ENCODE measurements at places on chromosomes 2 and 18.

- no peak for DNase-seq
Measured at GRCh38 chr2:50143822-50144575, 887.9 kb downstream of the NRXN1 start.

DNA sequence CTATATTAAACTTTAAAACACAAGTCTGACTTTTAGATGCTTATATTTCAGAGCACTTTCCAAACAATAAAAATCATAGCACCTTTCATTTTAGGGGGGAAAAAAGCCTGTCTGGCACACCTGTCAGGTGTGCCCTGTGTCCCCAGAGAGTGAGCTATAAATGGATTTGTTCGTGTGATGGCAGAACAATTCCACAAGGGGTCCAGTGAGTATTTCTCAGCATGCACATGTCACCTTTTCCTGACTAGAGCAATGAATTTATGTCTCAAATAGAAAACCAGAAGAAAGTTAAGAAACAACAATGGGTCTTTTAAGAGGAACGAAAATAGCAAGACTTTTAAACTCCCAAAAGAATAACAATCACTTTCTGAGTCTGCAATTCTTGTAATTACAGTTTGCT, 55.9 kb downstream of the ACVR1C start:
- no peak for DNase-seq

GRCh38 chr2:157257312-157258252, at the start of gene GALNT5:
Gene GALNT5 (plus strand): TSS chr2:157257705. CDS start chr2:157258083, 378 bp downstream.
- DNase-seq, result no peak

- no peak for DNase-seq
Measured at GRCh38 chr2:53018825-53019425, 748.7 kb upstream of the CHAC2 start.

DNA sequence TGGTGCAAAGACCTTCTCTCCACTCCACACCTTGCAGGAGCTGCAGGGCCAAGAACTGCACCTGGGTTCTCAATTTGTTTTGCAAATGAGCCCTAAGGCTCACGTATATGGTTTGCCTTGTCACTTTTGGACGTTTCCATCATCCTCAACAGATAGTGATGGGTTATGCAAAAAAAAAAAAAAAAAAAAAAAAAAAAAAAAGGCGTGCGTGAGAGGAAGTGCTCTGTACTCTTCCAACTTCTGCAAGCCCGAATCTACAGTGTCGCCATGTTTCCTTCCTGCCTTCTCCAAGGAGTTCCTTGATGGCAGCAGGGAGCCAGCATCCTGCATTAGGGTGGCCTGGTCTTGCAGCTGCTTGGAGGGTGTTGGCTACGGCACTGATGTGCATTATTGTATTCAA, 4.0 kb upstream of the INHBB start:
- DNase-seq, result no peak

- DNase-seq, result no peak
Measured at GRCh38 chr18:70384181-70384790, 95.4 kb downstream of the SOCS6 start.

DNA sequence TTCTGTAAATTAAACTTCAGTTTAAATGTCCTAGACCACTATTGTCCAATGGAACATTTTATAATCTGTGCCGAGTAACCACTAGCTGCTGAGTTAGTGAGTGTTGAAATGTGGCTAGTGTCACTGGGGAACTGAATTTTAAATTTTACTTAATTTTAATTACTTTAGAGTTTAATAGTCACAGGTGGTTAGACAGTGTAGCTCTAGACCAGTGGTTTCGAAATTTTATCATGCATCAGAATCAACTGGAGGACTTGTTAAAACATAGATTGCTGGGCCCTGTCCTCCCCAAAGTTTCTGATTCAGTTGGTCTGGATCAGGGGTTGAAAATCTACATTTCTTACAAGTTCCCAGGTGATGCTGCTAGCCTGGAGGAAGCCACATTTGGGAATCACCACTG, 110.4 kb downstream of the FMNL2 start:
- DNase-seq, result no peak

DNA sequence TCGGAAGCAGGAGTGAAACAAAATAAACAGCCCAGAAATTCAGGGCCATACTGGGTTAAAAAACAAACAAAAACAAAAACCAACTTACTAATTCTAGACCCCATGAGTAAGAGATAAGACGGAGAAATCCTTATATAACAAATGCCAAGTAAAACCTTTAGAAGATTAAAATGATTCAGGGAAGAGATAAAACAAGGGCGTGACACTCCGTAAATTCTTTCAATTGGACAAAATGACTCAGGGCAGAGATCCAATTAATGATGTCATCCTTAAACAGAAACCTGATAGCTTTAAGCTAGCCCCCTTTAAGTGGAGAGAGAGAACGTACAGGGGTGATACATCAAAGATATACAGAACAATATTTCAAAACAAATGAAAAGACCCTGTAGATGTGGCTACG, 317.4 kb downstream of the NBAS start:
- no peak for DNase-seq

DNA sequence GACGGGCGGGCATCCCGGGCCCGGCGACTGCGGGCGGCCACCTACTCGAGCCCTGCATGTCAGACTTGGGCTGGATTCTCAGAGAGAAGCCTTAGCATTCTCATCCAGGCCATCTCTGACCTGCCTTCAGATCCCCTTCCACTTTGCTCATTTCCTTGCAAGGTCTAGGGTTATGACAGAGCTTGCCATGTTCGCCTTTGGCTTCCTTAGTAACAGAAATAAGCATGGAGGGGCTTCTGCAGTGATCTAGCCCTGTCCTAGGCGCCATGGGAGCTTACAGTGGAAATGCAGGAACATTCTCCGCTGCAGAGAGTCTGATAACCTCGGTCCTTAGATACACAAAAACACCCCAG, 632 bp upstream of the ACVR1 start:
- DNase-seq, result no peak

DNA sequence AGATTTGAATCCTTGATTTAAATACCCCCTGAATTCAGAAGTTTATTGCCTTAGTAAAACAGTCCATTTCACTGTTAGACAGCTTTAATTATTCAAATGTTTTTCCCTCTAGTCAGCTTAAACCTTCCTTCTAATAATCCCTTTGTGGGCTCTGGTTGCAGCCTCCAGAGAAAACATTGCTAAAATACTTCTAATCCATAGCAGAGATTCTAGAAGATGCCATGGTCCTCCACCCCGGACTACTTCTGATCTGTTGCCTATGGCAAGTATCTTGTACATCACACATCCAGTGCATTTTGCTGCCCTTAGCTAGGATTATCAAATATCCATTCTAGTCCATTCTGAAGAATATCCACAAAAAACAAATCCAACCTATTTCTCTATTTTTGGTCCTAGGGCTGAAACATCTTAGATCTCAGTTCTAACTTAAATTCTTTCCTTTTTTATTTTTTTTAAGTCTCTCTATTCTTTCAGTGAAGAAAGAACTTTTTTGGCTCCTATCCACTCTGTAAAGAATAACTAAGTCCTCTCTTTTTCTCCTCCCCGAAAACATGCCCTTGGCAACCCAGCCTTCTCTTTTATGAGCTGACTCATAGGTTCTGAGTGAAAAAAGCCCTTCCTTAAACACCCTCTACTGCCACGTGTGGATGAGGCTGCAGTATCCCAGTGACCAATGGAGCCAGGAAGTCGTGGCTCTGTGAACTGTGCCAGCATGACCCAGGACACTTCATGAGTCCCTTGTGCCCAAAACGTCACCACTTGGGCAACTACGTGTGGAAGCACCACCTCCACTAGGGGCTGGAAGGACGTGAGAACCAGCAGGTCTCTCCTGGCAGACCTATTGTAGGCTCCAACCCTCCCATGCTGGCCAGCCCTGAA, 349.8 kb downstream of the TNS1 start:
- DNase-seq, result no peak

GRCh38 chr18:55136258-55136657, 177.0 kb upstream of the CCDC68 start:
- DNase-seq, result no peak

DNA sequence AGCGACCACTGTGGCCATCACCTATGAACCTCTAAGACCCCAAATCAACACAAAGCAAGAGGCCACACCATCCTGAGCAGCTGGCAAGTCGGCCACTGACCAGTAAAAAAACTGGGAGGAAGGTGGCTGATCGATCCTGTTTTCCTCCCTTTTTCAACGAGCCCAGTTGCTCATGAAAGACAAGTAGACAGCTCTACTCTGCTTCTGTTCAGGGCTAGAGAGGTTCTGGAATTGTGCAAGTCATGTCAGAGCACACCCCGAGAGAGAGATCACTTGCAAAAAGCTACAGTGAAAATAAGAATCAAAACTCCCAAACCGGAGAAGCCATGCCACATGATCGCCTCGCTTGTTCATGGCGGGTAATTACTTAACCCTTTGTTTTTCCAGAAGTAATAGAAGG, 34.6 kb downstream of the ZNF516 start:
- no peak for DNase-seq

DNA sequence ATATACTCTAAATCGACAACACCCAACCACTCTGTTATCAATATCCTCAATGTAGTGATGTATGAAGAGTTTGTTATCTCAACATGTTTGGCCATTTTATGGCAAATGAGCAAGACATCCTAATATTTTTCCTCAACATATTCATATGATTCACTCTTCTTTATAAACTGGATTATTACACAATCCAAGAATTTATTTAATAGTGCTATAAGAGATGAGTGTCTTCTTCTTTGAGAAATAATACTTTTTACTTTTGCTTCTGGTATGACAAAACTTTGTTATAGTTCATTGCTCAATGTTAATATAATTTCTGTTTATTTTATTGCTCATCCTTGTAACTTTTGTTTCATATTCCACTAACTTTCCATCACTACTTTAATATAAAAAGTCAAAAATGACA, 44.3 kb downstream of the SCN9A start:
- DNase-seq, result no peak

- DNase-seq, result no peak
Measured at GRCh38 chr2:149040451-149040850, 2.0 kb downstream of the LYPD6B start.

All from cortex of kidney (tissue), 1 donor.